ENCODE measurements at places on chromosomes 3 and 15. TPM values are rescaled to one million over a fixed set of nuclear protein-coding genes. Genes with fewer than 3 reads are reported as not detected.

Gene TRH
- not detected for total RNA-seq

Gene NEK10
- total RNA-seq = 2.4 TPM

Gene GASK1A
- total RNA-seq = 2.4 TPM

Gene ALDH1A3
- total RNA-seq = 8.1 TPM

Gene GPR15
- total RNA-seq = not detected
